ENCODE measurements at places on chromosomes 11 and 22.

DNA sequence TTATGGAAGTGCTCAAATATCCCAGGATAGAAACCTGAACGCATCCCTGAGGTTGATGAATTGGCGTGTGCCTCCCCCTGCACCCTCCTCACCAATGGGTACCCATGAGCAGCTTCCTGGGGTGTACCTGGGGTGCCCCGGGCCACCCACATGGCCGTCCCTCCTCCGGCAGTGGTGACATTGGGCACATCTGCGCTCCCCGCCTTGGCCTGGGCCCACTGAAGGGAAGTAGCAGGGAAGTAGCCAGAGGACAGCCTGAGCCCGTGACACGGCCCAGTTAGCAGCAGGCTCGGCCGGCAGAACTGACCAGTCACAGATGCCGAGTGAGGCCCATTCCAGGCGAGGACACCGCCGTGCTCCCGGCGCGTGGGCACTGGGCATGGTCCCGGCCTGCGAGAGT, 16.7 kb downstream of the MRPL23 start:
- no peak for DNase-seq

GRCh38 chr11:42255906-42256305, 796.5 kb upstream of the LRRC4C start:
- DNase-seq = no peak

DNA sequence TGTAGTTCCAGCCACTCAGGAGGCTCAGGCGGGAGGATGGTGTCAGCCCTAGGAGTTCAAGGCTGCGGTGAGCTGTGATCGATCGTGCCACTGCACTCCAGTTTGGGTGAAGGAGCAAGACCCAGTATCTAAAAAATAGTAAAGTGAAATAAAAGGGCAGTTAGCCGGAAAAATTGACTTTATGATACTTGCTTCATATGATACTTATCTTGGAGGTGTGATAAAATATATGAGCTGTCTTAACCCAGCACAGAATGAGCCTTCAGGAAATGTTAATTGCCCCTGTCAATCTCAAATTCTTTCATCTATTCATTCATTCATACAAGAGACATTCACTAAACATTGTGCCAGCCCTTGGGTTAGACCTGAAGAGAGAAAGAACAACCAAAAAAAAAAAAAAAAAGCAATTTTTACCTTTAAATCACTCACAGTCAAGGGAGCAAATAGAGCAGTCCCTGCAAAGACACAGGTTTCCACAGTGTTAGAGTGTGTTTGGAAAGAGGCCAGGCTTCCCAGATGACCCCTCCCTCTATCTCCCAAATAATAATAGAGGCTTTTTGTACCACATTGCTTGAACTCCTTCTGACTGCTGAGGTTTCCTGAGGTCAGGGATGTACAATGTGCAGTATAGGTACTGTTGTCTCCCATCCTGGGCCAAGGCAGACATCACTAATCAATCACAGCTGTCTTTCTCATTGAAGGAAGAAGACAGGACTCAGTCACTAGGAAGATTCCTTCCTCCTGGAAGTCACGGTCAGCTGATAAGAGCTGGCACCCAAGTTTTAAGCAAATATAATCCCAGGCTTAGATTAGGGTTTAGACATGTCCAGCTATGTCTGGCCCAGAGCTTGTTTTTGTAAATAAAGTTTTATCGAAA, 454.6 kb downstream of the MIAT start:
- no peak for DNase-seq

DNA sequence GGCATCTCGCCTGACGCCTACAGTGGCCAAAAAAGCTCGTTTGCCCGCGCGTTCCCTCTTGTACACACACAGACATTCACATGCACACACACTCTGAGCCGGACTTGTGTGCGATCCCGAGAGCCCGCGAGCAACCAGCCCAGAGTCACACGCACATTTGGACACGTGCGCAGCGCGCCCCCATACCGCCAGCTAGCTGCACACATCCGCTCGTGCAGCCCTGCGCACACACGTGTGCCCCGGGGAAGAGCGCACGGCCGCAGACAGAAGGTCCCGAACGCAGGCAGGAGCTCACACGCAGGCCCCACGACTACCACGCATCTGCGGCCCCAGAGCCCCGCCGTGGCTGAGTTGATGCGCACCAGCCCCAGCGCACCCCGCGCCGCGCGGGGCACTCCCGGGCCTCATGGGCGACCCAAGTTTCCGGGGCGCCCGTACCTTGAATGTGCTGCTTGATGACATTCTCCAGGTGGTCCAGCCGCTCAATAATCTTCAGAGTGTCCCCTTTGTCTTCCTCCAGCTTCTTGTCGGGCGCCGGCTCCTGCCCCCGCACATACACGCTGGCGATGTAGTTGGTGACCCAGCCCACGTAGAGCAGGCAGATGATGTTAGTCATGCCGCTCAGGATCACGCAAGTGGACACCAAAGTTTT, 758 bp downstream of the GALNT18 start:
- no peak for DNase-seq

- DNase-seq = no peak
Measured at GRCh38 chr11:48248902-48249301, 4.0 kb downstream of the OR4X2 start.

- DNase-seq = no peak
Measured at GRCh38 chr11:11942668-11943067, 65.8 kb downstream of the DKK3 start.
